ENCODE measurements at places on chromosomes 7 and 10.
A peak's percentile ranks its signal among the peaks of the same experiment; 100 is the strongest.

- no peak for DNase-seq
These were observed 88.1 kb downstream of the COBL start for GRCh38 chr7:51228386-51228958.

DNA sequence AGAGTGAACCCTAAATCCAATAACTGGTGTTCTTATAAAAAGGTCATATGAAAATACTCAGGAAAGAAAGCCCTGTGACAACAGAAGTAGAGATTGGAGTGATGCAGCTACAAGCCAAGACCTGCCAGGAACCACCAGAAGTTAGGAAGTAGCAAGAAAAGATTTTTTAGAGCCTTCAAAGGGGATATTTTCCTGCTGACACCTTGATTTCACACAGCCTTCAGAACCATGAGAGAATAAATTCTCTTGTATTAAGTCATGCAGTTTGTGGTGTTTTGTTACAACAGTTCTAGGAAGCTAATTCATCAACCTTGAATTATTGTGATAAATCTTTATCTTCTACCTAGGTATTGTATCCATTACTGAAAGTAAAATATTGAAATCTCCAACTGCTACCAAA is 81.0 kb downstream of the HYCC1 start:
- DNase-seq: no peak

DNA sequence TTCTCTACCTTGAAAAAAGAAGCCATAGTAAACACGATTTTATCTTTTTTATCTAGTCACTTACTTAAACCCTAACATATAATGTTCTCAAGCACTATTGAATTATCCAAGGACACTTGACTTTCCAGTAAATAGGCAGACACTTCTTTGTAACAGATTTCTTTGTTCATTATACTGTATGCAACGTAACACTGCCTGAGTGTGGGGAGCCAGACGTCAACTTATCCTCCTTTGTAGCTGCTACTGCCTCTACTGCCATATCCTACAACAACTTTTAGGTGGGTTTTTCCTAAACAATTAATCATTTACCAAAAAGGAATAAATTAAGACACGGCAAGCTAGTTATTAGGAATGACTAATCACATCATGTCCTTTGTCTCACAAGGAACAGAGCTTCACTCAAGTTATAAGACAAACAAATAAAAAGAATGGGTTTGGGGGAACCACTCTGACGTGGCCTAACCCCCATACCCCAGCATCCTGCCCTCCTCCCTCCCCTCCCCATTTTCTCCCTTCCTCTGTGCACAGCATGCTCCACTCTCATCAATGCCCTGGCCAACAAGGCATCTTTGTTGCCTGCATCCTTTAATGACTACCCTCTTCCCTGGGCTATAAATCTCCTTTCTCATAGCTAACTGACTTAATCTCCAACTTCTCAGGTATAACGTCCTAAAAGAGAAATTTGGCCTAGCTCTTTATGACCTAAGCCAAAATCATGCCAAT is 43.3 kb downstream of the DOCK4 start:
- DNase-seq: no peak

GRCh38 chr10:34967335-34967880 is 122.7 kb downstream of the CUL2 start:
- DNase-seq: no peak

- DNase-seq: no peak
These were observed 75.4 kb downstream of the OTUD1 start for GRCh38 chr10:23514321-23514720.

- DNase-seq: peak; percentile 5
These were observed 924 bp downstream of the BMPR1A start for GRCh38 chr10:86757113-86757972.

DNA sequence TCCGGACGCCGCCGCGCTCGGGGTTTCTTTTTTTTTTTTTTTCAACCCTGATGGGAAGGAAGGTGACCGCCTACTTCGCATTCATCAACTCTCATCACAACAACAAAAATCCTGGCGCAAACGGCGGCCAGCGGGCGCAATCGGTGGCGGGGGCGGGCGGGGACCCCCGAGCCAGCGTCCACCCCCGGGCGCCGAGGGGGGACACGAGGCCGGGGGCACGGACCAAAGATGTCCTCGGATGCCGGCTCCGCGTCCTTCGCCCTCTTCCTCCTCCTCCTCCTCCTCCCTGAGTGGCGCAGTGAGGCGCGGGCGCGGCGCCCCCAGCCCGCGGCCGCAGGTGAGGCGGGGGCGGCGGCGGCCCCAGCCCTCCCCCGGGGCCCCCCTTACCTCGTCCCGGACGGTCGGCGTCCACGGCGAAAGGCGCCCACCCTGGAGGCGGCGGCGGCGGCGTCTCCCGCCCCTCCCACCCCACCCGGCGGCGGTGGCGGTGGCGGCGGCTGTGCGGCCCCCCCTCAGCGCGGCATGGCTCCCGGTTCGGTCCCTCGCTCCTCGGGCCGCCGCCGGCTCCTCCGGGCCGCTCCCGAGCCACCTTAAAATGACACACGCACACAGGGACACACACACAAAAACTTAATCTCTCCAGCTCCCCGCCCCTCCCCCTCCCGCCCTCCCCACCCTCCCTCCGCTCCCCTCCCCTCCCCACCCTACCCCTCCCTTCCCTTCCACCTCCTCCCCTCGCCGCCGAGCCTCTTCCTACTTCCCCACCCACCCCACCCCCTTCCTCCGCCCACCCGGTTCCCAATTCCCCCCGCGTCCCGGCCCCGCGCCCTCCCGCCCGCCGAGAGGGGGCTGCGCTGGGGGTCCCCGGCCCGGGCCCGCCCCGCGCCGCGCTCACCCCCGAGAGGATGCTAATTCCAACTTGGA is at the start of gene CTBP2:
Gene CTBP2 (minus strand): TSS at position 632 of the 924 bp plus-strand sequence.
- no peak for DNase-seq

GRCh38 chr10:106952033-106952432 is 212.5 kb downstream of the SORCS1 start:
- DNase-seq: no peak

DNA sequence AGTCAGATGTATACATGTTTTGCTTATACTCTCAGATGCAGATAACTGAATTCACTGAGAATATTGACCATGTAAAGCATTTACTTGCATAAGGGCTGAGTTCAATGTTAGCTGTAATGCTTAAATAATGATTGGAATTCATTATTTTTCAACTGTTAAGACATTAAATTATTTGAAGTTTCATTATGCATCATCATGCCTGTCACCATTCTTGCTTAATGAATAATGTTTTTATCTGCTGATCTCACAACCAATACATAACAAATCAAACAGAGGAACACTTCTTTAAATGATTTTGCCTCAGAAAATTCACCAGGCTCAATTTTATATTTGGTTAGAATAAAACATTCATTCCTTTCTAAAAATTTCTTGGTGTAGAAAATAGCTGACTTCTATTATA is 233.4 kb downstream of the GPR37 start:
- no peak for DNase-seq

DNA sequence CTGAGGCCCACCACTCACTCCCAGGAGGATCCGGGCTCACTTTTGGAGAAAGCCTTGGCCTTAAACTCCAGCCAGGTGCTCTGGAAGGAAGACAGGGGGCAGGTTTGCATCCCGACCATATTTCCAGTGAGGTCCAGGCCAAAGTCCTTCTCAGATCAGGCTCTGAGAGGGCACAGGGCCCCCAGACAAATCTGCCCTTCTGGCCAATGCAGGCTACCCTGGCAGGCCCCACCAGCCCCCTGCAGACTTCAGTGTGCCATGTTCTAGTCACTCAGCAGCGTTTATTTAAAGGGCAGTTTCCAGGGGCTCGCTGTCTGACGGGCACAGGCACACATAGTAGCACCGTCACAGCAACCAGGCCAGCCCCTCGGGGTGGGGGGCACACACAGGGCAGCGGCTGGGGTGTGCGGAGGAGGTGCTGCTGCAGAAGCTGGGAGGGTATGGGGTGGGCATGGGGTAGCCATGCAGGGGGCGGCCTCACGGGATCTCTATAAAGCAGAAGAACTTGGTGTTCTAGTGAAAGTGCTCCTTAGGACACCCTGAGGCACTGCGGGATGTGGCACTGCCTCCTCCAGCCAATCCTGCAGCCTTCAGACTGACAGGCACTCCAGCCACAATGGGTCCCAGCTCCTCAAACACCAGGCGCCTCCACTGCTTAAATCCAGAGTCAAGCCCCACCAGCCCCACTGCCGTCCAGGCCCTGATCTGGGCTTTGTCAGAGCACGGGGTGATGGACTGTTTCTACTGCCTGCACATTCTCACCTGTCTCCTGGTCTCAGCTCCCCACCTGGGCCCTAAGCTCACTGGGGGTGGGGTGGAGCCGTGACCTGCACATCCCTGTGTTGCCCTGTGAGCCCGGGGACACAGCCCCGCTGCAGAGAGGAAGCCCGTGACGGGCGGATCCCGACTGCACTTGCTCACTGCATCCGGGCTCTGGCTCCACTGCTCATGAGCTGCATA is 9.6 kb upstream of the PYROXD2 start:
- no peak for DNase-seq

DNA sequence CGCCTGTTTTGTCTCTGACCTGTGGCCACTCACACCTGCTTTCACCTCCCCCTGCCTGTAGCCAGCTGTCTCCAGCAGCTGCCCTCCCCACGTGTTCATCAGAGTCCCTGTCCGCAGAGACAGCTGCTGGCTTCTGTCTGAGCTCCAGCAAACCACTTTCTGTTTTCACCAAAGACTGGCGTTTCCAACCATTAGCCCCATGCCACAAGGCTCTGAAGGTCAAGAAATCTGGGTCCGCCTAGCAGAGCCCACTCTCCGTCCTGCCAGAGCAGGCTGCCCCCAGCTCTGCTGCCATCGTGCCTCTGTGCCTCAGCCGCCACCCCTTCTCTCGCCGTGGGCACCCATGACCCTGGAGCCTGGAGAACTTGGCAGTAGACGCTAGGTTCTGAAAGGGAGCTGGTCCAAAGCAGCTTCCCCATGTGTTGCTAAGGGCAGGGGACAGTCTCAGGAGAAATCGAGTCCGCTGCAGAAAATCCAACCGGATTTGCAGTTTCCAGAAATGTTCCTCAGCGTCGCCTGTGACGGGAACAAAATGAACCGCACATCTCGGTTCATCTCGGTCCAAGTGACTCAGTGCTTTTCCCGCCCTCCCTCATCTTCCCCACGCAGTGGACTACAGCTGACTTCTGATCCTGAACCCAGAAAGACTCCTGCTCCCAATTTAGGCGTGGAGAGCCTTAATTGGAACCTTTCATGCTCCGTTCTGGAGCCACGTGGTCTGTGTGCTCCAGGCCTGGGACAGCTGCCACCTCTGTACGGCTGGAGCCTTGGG is 28.0 kb downstream of the TMEM120A start:
- no peak for DNase-seq

- DNase-seq: no peak
These were observed 71.8 kb downstream of the ARHGAP21 start for GRCh38 chr10:24651923-24652322.

- no peak for DNase-seq
These were observed 45.3 kb downstream of the NRG3 start for GRCh38 chr10:81920213-81920829.

DNA sequence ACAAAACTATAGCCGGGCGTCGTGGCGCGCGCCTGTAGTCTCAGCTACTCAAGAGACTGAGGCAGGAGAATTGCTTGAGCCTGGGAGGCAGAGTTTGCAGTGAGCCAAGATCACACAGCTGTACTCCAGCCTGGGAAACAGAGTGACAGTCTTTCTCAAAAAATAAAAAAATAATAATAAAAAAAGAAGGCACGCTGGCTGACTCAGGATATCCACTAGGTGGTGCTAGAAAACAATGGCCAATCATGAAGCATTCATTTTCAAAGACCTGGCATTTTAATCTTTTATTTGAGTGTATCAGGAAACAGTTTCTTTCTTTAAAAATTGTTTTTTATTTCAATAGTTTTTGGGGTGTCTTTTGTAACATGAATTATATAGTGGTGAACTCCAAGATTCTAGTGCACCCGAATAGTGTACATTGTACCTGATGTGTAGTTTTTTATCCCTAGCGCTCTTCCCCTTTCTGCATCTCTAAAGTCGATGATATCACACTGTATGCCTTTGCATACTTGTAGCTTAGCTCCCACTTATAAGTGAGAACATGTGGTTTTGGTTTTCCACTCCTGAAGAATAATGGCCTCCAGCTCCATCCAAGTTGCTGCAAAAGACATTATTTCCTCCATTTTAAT is 88.6 kb downstream of the LYZL1 start:
- DNase-seq: no peak

DNA sequence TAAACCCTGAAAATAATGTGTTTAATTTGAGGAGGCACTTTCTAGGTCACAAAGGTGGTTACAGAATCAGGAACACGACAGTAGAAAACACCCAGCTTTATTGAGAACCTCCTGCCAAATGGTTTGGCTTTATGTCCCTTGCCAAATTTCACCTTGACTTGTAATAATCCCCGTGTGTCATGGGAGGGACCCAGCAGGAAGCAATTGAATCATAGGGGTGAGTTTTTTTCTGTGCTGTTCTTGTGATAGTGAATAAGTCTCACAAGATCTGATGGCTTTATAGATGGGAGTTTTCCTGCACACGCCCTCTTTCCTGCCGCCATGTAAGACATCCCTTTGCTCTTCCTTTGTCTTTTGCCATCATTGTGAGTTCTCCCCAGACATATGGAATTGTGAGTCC is 193.8 kb upstream of the KLF6 start:
- DNase-seq: no peak

DNA sequence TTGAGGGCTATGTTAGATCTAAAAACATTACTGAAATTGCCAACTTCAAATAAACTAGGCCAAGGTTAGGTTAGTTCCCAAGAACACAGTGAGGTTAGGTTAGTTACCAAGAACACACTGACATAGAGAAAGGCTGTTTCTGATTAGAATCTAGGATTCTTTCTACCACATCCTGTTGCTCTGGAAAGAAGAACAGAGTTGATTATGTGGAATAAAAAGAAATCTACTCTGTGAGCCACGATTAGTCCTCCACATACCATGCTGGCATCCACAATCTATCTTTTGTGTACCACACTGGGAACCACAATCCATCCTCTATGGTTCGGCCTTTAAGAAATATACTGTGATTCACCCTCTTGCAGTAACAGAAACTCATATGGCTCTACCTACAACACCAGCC is 91.4 kb downstream of the LRRTM3 start:
- DNase-seq: no peak

GRCh38 chr10:50385624-50386023 is 134.3 kb upstream of the ASAH2 start:
- DNase-seq: no peak

DNA sequence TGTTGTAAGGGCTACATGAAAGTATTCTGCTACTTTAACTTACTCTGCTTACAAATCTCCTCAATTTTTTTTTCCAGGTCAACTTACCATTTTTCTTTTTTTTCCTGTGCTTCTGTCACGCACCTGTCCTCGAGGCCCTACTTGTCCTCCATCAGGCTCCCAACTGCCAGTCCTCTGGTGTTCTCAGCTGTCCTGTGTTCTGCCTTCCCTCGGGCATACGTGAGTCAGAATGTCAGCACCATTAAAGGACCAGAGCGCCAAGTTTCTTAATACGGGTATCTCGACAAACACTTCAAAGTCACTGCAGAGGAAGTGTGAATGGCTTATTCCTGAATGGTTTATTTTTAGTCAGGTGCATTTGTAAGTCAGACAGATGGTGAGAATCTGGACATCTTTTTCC is at the start of gene TEX47:
Gene TEX47 (minus strand): TSS at position 185 of the 400 bp plus-strand sequence. CDS start 795 bp downstream, outside the sequence.
- no peak for DNase-seq

DNA sequence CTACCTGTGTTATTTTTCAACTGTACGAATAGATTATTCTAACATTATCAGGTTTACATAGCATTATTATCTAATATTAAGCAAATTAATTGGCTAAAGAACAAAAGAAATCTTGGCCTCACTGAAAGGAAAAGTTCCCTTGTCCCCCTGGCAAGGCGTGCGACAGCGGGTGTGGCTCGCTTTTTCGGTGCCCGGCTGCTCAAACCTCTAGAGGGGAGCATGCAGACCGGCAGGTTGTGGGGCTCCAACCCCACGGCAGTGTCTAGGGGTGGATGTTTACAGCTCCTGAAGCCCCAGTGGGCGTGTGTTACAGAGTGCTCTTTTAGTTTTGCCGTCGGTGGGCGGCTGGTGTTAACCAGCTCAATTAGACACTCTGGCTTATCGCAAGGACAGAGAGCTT is 456.4 kb downstream of the TNS3 start:
- DNase-seq: no peak

All from activated effector memory CD4-positive, alpha-beta T cell treated with Interleukin-2 at 50 U/mL for 16 hours (primary cell).